ENCODE measurements at places on chromosomes 12 and 14.

DNA sequence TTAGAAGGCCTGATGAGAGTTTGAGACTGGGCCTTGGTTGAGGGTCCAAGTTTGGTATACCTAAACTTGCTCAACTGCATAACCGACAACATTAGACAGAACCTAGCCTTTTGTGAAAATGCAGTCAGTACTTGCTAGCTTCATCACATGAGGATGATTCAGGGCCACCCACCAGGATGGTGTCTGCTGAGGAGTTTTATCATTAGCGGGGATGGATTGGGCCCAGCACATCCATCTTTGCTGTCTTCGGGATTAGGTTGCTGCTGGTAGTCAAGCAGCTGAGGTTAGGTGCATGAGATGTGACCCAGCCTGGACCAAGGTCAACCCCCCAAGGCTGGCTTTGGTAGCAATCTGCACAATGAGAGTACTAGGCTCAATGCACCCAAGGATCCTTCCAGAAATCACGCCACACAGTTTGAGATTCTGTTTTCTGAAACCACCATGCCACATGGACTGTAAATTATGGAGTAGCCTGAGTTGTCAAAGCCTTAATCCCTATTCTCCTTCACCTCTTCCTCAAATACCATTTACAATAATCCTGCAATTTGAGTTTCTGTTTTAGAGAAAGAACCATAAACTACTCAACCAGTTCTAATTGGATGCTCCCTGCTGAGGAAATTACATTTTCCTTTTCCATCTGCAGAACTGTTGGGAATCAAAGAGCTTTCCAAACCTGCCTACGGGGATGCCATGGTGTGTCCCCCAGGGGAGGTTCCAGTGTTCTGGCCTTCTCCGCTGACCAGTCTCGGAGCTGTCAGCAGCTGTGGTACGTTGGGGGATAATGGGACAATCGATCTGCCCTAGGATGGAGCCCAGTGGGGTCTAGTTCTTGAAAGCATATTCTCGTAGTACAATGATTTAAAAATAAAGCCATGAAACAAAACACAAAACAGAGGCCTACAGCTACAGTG lies 61.7 kb downstream of the DGLUCY start:
- no peak for DNase-seq

GRCh38 chr12:11730299-11731041 lies 81.0 kb downstream of the ETV6 start:
- no peak for DNase-seq

- DNase-seq = no peak
Measured at GRCh38 chr14:23299986-23300686, 2.5 kb downstream of the PPP1R3E start.

DNA sequence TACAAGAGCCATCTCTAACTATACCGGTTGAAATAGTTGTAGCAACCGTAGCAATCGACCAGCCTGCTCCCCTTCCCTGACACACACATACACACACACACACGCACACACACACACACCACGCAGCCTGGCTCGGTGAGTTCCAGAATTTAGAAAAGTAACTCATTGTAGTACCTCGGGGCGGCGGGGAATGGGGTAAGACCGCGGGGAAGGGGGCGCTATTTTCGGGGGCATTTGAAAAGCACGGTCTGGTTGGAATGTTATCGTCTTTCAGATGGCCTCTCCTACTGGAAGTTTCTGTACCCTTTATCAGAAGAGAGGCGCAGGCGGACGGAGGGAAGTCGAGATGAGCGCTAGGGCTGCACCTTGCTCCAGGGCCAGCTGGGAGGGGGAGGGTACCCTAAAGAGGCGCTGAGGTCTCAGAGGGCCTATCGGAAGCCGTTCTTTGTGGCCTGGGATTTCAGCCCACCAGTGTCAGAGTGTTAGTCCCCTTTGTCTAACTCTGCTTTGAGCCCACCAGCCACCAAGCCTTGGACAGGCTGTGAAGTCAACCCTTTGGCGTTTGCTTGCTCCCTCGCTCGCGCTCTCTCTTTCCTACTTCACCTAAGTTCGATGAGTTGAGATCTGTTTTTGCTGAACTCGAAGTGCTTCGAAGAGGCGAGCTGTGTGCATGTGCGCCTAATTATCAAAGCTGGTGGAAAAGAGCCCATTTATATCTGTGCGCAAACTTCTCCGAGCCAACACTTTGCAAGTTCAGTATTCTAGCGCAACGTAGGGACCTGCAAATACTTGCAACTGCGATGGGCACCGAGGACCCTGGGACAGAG lies 837 bp downstream of the COL2A1 start:
- DNase-seq = peak; percentile 30
